H9 (cell line): ENCODE measurements at places on chromosomes 6 and 20.

GRCh38 chr20:2593756-2594155, 57.4 kb downstream of the TMC2 start:
- H3K4me3 ChIP-seq = no peak overlapping the region
- H3K36me3 ChIP-seq = no peaks in the 10 kb centered on the region
- no peak overlapping the region for H3K27ac ChIP-seq
- no peak for DNase-seq
- no peaks in the 10 kb centered on the region for H3K27me3 ChIP-seq
- H3K4me1 ChIP-seq = peaks cover 4% of the 10 kb centered on the region; the same call in 1 of the 2 replicates

- no peak for DNase-seq
- H3K36me3 ChIP-seq = no peaks in the 10 kb centered on the region
- H3K27me3 ChIP-seq = no peaks in the 10 kb centered on the region
Measured at GRCh38 chr6:45990162-45990561, 25.5 kb downstream of the CLIC5 start.

DNA sequence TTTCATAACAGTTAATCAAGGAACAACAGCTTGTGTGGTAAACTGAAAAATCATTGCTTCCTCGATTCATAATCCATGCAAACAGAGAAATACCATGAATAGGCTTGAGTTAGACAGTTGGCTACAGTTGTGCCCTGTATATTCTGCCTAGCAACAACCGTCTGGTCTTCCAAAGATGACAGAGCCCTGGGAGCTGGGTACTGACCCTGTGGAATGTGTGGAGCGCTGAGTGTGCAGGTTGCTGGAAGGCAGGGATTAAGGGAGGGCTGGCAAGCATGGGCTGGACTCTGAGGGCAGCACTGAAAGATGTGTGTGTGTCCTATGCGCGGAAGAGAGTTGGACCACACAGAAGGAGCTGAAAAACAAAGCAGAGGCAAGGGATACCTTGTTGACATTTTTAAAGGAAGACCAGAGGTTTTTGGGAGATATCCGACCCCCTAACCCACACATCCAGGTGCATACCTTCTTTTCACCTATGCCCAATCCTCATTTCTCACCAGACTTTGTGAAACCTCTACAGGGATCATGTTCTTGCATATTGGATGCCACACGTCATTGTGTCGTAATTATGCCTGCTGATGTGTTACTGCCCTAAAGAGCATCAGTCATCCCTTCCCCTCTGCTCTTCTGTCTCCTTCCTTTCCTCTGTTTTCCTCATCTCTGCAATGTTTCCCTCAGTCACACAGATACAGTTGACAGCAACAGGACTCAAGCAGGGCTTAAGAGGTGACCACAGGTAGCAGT, 58.2 kb upstream of the VGLL2 start:
- H3K4me1 ChIP-seq = peaks cover 3% of the 10 kb centered on the region; the same call in 1 of the 2 replicates
- DNase-seq = no peak
- H3K4me3 ChIP-seq = no peak overlapping the region
- no peaks in the 10 kb centered on the region for H3K27me3 ChIP-seq

GRCh38 chr6:35191889-35192288, 21.9 kb upstream of the SCUBE3 start:
- no peak overlapping the region for H3K4me3 ChIP-seq
- no peak for DNase-seq
- no peaks in the 10 kb centered on the region for H3K27me3 ChIP-seq
- no peak overlapping the region for H3K27ac ChIP-seq

DNA sequence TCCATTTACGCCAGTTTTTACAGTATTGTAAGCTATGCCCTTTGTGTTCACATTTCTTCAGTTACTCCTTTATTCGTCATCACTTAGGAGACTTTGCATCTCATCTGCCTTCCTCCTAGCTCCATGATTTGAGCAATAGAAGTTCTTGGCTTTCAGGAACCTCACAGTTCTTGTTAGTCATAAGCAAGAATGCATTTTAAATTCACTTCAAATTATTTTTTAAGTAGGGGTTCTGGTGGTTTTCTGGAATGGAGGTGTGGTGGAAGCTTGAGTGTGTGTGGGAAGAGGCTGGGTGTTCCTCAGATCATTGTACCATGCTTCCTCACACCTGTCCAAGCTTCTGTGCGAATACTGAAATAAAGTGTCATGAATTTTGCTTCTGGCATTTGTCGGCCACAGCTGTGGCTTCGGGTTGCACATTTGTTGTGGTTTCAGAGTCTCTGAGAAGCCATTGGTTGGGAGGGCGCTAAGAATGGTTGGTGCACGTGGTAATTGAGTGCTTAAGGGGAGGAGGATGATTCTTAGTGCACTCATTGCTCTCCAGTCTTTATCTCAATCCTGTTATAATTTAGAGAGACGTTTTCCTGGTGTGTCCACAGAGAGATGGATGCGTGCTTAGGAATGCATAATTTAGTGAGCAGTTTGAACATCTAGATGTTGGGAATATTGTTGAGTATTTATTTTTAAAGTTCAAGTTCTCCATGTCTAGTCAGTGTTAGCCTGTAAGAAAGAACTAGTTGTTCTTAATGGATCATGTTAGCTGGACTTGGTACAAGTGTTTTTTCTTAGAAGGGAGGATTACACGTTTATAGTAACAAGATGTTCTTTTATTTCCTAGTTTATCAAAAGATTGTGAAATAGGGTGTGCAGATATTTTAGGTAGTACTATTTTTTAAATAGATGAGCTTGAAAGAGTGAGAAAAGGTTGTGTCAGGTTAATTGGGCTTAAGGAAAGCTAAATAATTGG, 31.9 kb downstream of the FOXO3 start:
- peaks cover 7% of the 10 kb centered on the region; the same call in 1 of the 2 replicates for H3K4me1 ChIP-seq
- no peaks in the 10 kb centered on the region for H3K27me3 ChIP-seq
- no peak for DNase-seq
- H3K27ac ChIP-seq = no peak overlapping the region

GRCh38 chr6:50271817-50272216, 222.1 kb upstream of the DEFB112 start:
- no peaks in the 10 kb centered on the region for H3K36me3 ChIP-seq
- H3K4me3 ChIP-seq = no peak overlapping the region
- no peak for DNase-seq
- no peak overlapping the region for H3K27ac ChIP-seq
- no peaks in the 10 kb centered on the region for H3K27me3 ChIP-seq

DNA sequence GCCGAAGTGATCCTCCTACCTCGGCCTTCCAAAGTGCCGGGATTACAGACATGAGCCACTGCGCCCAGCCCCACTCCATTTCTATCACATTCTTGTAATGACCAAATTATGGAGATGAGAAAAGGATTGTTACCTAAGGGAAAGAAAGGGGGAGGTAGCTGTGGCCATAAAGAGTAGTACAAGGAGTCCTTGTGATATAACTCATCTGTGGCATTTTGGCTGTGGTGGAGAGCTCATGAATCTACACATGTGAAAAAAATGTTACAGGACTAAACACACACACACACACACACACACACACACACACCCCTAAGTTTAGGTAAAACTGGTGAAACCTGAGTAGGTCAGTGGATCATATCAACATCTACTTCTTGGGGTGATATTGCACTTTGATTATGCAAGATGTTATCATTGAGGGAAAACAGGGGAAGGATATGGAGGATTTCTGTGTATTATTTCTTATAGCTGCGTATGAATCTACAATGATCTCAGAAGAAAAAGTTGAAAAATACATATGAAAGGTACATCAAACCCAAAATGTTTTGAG, 251.5 kb downstream of the TSHZ2 start:
- H3K4me3 ChIP-seq = no peak overlapping the region
- no peak overlapping the region for H3K27ac ChIP-seq
- peaks cover 2% of the 10 kb centered on the region; the same call in 1 of the 2 replicates for H3K4me1 ChIP-seq
- DNase-seq = no peak
